Activated naive CD4-positive, alpha-beta T cell (primary cell): ENCODE measurements at places on chromosomes 1 and 21.

DNA sequence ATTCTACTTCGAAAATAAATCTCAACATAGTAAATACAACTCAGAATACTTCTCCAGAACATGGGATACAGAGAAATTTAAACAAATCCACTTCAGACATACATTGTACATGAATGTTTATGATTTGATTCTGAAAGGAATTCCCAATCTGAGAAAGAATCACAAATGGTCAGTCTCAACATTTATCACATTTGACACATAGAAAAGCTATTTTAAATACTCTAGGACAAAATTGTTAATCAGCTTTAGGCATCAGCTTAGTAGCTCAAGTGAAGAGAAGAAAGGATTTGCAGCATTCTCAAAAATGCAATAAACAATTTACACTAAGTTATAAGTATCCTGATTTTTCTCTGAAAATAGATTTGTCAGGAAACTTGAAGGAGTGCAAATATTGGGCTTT lies 184.8 kb downstream of the PTPRC start:
- no peak for DNase-seq

GRCh38 chr1:157723157-157723556 lies 22.6 kb upstream of the FCRL3 start:
- no peak for DNase-seq

GRCh38 chr1:177631770-177632169 lies 338.1 kb downstream of the SEC16B start:
- no peak for DNase-seq

DNA sequence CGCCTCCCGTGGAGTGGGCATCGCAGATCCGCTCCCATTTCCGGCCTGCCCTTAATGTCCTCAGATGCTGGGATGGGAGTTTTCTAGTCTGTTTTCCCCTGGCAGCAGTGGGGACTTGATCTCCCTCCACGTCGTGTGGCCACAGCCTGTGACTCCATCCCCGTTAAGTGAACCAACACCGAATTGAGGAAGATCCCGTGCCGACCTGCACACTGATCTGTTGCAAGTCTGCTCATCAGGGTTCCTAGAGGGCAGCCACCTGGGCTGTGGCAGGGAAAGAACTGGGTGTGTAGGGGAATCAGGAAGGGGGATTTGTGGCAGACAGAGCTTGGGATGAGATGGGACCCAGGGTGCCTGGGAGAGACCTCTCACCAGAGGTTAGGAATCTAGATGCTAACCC lies 23.3 kb upstream of the CDK18 start:
- DNase-seq, result no peak

GRCh38 chr1:173064011-173064410 lies 13.3 kb upstream of the TNFSF18 start:
- DNase-seq, result no peak

- DNase-seq, result peak; percentile 74
Observed at GRCh38 chr1:160837558-160838205, 25.0 kb downstream of the CD244 start.

- DNase-seq, result no peak
Observed at GRCh38 chr1:40820251-40820797, 36.7 kb downstream of the KCNQ4 start.

GRCh38 chr1:178818416-178818815 lies 52.5 kb downstream of the ANGPTL1 start:
- no peak for DNase-seq

DNA sequence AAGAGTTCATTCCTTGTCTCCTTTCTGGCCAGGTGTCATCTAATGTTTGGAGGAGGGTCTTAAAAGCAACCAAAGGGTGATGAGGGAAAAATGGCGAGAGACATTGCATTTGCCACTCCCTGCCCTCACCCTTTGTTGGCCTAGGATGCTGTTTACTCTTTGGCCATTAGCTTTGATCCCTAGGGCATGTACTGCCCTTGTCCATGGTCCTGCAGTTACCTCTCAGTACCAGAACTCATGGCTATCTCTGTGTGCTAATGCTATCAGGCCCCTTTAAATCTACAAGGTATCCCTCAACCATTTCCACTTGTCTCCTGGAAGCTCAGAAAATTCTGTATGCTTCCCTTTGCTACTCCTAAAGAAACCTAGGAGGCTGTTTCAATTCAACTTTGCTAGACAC lies 424.8 kb upstream of the PLXNA2 start:
- no peak for DNase-seq

GRCh38 chr1:3524556-3525203 lies 70.2 kb downstream of the ARHGEF16 start:
- DNase-seq, result no peak

- no peak for DNase-seq
Observed at GRCh38 chr1:100287162-100287561, 21.1 kb downstream of the RTCA start.

GRCh38 chr1:63874278-63874880 lies 100.6 kb downstream of the ROR1 start:
- DNase-seq, result no peak

GRCh38 chr1:95562230-95562629 lies 328.2 kb downstream of the RWDD3 start:
- DNase-seq, result no peak

DNA sequence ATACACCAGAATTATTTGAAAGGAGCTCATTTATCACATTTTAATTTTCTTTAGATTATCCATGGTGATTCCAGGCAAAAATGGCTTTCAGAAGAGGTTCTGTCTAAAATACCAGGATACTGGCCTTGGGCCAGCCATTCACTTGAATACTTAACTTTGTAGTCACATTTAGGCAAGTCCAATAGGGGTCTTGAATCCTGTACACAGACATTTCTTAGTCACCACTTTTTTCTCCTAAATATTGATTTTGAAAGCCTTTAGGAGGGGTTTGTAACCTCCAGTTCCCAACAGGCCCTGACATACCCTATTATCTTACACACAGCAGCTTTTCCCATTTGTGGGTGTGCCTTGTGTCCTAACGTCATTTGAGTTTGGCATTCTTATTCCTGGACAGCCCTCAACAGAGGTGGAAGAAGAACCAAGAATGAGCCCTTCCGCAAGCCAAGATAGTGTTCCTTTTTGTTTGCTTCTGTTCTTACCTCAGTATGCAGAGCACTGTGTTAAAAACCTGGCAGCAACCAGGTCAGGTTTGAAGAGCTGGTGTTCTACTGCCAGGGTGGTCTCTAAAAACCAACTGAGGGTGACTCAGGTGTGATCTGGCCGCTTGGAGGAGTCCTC lies 19.5 kb downstream of the MAP3K7CL start:
- DNase-seq, result no peak

- DNase-seq, result no peak
Observed at GRCh38 chr1:29237852-29238619, 1.7 kb downstream of the PTPRU start.

DNA sequence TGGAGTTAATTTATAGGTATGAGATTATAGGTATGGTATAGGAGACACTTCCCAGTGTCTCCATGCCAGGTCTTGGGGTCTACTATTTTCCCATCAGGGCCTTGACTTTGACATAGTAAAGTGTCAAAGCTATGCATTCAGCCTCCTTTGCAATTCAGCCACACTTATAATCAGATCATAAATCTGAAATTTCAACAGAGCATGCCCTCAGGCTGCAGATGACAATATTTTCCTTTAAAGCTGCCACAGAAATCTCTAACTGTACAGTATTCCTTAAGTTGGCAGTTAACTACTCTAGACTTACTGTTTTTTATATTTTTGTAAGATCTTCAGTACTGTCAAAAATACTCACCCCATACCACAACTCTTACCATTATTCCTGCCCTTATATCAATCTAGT lies 30.2 kb upstream of the RGS7 start:
- DNase-seq, result no peak

- no peak for DNase-seq
Observed at GRCh38 chr1:26550946-26551345, 21.4 kb downstream of the RPS6KA1 start.

- no peak for DNase-seq
Observed at GRCh38 chr1:174110053-174110452, 49.3 kb upstream of the RABGAP1L start.

GRCh38 chr1:202905331-202905730 lies 16.4 kb upstream of the RABIF start:
- no peak for DNase-seq

GRCh38 chr1:80924290-80924689 lies 876.4 kb upstream of the ADGRL2 start:
- no peak for DNase-seq

GRCh38 chr1:52125736-52126359 lies 16.0 kb upstream of the ZFYVE9 start:
- no peak for DNase-seq

GRCh38 chr1:14915356-14916054 lies 238.0 kb upstream of the TMEM51 start:
- no peak for DNase-seq

- no peak for DNase-seq
Observed at GRCh38 chr1:202578001-202578504, 132.2 kb downstream of the SYT2 start.

DNA sequence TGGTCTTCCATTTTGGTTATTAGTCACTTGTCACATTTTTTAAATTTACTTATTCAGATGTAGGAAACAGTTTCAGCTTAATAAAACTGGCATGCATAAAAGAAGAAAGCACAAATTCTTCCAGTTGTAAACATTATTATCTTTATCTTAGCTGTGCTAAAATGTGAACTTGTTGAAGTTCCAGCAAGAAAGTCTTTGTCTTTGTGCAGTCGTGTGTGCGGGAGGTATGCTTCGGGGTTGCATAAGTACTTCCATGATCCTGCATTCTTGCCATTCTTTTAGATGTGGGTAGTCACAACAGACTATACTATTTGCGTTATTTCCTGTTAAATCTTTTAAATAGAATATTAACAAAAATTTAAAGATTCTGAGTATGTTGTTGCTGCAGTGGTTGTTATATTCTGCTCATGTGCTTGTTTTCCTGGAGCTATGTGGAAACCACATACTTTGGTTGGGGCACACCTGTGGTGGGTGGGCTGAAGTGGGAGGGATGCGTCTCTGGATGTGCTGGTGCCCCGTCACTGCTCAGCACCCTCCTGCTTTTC lies 49.9 kb downstream of the CBS start:
- DNase-seq, result no peak

- no peak for DNase-seq
Observed at GRCh38 chr1:43296207-43296606, 4.6 kb upstream of the TIE1 start.

DNA sequence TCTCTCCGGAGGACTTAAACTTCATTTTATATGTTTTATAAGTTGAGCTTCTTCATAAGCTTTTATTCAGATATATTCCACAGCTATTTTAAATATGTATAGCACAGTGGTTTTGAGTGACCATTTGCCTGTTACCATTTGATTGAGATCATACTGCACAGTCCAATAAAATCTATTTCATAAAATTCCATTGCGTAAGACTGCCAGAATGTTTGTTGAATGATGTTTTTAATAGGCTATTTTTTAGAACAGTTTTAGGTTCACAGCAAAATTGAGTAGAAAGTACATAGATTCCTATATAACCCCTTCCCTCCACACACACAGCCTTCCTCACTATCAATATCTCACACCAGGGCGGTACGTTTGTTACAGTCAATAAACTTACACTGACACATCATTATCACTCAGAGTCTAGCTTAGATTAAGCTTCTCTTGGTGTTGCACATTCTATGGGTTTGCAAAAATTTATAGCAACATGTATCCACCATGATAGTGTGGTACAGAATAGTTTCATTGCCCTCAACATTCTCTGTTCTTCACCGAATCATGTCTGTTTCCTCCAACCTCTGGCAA lies 207.9 kb downstream of the TPR start:
- DNase-seq, result no peak

GRCh38 chr1:90155721-90156487 lies 161.0 kb downstream of the ZNF326 start:
- DNase-seq, result no peak

GRCh38 chr1:14440166-14440565 lies 158.3 kb upstream of the KAZN start:
- no peak for DNase-seq

DNA sequence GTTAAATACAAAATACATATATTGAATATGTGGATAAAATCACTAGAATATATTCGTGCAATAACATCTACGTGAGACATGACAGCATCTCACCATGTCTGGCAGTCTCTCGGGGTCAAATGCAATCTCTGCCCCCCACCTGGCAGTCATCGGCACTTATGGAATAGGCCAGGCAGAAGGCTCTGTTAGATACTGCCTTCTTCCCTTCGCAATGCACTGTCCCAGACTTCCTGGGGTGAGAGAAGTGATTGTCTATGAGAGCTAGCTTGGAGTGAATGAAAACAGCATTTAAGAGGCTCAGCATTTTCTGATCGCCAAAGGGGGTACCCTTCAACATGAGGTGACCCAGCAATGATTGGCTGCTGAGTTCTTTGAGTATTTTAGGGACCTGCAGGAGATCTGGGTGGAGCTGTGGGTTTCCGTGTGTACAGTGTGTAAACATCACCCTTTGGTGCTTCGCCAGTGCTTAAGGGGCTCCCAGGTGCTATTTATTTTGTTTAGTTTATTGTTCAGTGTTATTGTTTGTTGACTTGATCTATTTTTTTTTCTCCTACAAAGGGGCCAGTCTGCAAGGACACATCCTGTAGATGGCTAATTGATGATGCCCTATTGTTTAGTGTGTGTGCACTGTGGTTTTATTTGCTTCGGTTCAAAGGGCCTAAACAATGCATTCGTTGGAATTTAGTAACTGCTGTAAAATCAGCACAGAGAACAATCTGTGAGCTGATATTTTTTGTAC lies 10.2 kb downstream of the ERG start:
- no peak for DNase-seq

GRCh38 chr21:38277501-38278131 lies 20.8 kb downstream of the KCNJ15 start:
- DNase-seq, result no peak

DNA sequence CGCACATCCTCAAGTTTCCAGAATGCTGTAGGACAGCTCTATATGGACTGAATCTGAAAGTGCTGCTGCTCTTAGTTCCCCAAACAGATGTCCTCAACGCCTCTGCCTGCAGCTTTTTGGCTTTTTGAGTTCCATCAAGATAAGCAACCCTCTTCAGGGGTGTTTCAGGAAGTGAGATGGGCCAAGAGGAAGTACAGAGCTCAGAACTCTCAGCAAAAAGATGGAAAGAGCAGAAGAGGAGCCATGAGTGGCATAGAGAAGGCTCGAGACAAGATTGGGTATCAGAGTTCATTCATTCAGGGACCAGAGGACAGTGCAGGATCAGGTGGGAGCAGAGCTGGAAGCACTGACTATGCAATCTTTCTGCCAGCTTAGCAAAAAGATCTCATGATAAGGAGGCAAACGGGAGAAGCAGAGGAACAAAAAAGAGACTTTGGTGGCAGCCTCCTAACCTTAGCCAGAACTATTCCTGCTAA lies at the start of the genes ADORA3 and TMIGD3:
TSS of gene ADORA3 (minus strand) at position 49 of the 476 bp plus-strand sequence. CDS start 279 bp downstream, outside the sequence.
TSS of gene TMIGD3 (minus strand) at position 49 of the 476 bp plus-strand sequence. CDS start 279 bp downstream, outside the sequence.
- no peak for DNase-seq

DNA sequence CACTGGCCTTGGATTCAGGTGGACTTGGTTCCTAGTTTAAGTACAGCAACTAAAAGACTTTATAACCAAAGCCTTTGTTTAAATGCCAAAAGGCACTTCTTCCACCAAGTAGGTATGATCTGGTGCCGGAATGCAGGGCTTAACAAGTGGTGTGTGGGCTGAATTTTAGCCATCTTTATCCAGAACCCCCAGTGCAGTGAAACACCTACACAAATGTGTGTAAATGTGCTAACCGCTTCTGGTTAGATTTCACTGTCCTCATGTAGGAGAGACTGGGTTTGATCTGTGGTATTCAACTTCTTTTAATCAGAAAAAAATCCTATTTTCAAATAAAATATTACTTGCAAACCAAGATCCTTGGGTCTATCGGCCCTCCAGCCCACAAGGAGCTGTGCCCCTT lies 10.3 kb downstream of the SLAMF1 start:
- no peak for DNase-seq
